ENCODE measurements at places on chromosomes 2 and 18.

DNA sequence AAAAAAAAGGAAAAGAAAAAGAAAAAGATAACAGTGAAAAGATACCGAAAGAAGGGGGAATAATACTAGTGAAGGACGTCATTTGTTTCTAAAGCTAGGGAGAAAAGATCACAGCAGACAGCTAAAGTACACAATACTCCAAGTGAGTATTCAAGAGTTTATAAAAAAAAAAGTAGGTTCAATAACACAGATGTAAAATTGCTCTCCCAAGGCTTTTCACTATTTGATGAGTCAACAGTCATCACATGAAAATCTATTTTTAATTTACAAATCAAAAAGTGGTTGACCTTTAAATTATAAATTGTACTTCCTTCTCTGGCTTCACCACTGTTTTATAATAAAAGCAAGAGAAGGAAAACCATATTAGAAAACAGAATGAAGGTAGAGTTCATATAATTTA is 144.0 kb downstream of the ZRANB3 start:
- DNase-seq, result no peak

GRCh38 chr18:40707797-40708196 is 1247.2 kb upstream of the PIK3C3 start:
- no peak for DNase-seq

DNA sequence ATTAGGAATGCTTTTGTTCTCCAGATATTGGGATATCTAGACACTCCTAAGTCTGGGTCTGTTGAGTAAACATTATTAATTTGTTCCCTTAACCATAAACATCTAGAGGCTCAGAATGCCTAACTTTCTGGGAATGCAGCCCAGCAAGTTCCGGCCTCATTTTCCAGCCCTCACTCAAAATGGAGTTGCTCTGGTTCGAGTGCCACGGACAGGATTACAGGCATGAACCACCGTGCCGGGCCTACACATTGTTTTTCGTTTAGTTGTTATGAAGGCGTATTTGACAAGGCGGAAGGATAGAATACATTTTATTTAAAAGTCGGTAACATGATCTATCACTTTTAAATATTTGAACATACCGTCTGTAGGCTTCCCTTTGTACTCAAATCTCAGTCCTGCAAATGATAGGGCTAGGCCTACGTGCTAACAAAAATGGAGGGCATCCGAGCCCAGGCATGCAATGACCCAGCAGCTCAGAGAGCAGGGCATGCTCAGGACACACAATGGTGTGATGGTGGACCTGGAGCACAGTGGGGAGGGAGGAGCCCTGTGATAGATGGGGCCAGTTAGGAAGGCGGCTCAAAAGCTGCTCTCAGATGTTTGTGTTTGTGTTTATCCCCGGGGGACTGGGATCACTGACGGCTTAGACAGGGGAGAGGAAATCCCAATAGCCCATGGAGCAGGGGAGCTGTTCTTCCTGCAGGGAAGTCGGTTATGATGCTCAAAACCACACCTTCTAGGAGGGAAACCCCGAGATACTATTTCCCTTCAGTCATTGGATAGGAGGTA is 2.9 kb upstream of the SCYGR1 start:
- no peak for DNase-seq

- DNase-seq, result no peak
These were observed 2.5 kb upstream of the NPAS2 start for GRCh38 chr2:100817388-100817985.

DNA sequence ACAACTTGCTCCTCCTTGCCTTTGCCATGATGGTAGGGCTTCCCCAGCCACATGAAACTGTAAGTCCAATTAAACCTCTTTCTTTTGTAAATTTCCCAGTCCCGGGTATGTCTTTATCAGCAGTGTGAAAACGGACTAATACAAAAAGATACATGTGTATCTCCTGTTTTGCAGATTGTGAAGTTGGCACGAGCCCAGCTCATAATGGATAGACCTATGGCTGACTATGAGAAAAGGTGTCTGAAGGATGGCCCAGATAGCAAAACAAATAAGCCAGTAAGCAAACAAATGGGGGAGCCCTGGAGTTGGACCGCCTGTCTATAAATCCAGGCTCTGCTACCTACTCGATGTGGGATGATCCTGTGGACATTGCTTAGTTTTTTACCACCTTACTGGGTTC is 15.5 kb upstream of the PRKCE start:
- DNase-seq, result peak; percentile 19

DNA sequence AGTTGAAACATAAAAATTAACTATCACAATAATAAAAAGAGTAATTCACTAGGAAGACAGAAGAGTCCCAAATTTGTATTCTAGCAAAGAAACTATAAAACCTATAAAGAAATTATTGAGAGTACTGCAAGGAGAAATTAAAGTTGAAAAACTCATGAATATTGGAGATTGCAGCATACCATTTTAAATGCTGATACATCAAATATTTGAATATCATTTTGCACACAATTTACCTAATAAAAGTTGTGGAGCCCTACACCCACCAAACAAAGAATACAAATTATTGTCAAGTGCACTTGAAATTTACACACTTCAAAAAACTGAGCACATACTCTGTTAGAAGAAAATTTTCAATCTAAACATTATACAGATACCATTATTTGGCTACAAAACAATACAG is 531.6 kb upstream of the SMIM21 start:
- DNase-seq, result no peak

DNA sequence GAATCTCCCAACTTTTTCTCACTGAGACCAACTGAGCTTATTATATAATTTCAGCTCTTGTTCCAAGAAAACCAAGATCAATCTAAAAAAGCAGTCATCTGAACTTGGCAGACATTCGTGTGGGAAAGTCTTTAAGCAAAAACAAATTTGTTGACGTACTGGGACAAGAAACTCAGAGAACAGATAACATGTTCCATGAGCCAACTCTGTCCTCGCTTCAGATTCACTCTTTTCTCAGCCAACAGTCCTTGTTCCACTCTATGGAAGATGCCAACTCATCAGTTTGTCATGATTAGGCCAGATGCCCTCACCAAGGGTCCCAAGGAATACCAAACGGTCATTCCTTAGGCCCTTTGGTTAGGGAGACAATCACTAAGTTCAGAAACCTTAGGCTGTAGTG is 224.2 kb upstream of the CTAGE1 start:
- DNase-seq, result no peak

GRCh38 chr2:222423632-222424275 is 589 bp upstream of the SGPP2 start:
- DNase-seq, result peak; percentile 43

DNA sequence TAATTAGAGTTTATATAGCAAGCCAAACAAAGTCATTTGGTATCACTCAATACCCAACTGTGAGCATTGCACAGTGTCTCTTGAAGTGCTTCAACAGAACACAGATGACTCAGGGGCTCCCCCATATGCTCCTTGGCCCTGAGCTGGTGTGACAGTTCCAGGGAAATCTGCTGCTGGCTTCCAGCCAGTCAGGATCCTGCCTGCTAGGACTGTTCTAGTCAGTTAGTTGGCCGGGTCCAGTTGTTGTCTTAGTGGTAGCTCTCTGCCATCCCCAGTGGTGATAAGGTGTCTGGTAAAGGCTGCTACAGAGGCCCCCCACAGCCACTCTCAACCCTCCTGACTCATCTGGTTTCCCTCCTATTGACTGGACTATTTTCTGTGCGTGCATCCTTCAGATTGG is 100.3 kb downstream of the IRS1 start:
- no peak for DNase-seq

- DNase-seq, result no peak
These were observed 128.5 kb downstream of the ARL6IP6 start for GRCh38 chr2:152846697-152847470.

- no peak for DNase-seq
These were observed 85.7 kb downstream of the SUCLG1 start for GRCh38 chr2:84373391-84373790.

GRCh38 chr2:46779447-46779941 is 136.1 kb downstream of the MCFD2 start:
- DNase-seq, result no peak

GRCh38 chr2:101831351-101831865 is 133.9 kb downstream of the MAP4K4 start:
- peak; percentile 29 for DNase-seq
